Activated T-cell treated with anti-CD3 and anti-CD28 coated beads for 4 hours (primary cell): ENCODE measurements at places on chromosomes 6 and 20.

DNA sequence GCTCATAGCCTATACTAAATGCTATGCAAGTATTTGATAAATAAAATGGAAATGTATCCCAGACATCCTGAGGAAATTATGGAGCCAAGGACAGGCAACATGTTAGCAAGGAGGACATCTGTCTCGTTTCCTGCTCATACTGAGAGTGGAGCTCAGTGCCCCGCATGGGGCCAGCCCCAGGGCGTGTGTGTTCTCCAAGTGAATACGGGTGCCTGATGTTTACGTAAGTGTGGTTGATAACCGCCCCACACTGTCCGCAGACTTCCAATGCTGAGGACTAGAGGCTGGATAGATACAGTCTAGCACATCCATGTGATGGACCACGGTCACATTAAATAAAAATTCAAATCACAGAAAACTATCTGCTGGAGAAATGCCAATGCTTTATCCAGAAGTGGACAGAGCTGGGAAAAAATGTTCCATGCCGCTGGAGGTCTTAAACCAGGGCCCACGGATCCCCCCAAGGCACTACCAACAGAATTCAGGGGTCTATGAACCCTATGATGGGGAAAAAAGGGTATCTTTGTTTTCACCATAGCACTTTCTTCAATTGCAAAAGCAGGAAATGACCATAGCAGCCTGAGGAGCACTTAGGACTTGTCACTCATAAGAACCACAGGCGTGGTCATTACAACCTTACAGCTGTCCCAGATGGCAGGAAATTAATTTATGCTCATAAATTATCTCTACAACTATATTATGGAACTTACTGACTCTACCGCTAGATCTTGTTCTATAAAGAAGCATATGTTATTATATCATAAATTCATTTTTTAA is 24.9 kb downstream of the TGM2 start:
- no peak for DNase-seq

DNA sequence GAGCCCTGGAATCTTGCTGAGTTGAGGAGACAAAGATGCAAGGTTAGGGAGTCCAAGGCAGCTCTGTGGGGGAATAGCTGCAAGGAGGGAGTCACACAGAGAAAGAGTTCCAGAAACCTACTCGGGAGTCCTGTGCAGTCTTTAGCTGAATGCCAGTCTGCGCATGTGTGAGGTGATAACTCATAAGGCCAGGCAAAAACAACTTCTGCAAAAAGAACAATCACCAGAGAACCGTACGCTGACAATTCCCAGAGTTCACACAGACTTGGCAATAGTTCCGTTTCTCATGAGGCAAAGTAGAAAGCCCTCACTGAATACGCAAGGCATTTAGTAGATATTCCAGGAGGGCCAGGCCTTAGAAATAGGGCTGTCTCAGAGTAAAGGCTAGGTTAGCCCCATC is 135.2 kb upstream of the TAB2 start:
- DNase-seq, result no peak

DNA sequence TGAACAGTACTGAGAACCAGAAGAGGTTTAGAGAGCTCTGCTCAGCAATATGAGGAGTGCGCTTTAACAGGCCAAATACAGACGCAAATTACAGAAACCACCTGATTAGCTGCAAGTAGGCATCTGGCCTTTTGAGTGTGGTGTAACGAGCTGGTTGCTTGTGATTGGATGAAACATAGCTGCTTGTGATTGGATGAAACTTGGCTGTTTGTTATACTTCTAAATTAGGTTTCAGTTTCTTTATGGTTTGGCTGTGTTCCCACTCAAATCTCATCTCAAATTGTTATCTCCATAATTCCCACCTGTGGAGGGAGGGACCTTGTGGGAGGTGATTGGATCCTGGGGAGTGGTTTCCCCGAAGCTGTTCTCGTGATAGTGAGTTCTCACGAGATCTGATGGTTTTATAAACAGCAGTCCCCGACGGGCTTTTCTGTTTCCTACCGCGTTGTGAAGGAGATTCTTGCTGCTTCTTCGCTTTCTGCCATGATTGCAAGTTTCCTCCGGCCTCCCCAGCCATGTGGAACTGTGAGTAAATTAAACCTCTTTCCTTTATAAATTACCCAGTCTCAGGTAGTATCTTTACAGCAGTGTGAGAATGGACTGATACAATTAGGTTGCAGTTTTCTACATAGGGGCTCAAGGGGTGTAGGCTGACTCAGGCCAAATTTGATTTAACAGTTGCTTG is 655.9 kb upstream of the MAN1A1 start:
- no peak for DNase-seq

DNA sequence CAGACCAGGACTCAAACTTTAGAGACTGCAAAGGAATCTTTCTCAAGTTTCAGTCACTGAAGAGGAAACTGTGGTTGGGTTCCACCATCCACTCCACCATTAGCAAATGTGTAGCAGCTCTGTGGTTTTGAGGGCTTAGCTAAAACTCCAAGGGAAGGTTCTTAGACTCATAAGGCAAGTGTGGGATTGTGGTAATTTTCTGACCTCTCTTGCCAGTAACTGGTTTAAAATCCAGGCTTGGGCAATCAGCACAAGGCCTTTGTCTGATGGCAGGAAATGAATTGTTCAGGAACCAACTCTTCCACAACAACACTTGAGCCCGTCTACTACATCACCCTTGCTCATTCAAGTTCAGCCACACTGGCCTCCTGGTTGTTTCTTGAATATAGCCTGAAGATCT is 68.6 kb upstream of the FBXL4 start:
- DNase-seq, result no peak
